ENCODE measurements at places on chromosomes 12 and 14.

- H3K4me1 ChIP-seq = peaks cover 77% of the 10 kb centered on the region
- peaks cover 3% of the 10 kb centered on the region for H3K36me3 ChIP-seq
- DNase-seq = peak; percentile 81
- no peaks in the 10 kb centered on the region for H3K27me3 ChIP-seq
- H3K4me3 ChIP-seq = peak overlapping the region; percentile 68
Observed at GRCh38 chr12:124919521-124920352, 5.3 kb upstream of the UBC start.

DNA sequence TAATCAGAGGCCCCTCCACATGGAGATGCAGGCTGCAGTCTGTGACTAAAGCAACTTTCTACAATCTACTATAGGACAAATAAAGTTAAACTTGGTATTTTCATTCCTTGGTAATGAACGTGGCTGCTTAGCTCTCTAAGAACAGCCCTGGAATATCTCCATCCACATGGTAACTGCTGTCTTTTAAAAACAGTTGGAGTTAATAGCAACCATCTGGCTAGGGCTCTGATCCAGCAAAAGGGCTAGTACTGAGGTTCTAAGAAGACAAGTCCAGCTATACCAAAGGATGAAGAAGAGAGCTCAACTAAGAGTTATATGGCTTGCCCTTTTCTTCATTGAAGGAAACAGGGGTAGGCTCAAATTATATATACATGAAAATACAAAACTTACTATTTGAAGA is 920.1 kb downstream of the FLRT2 start:
- H3K36me3 ChIP-seq = no peaks in the 10 kb centered on the region
- no peak overlapping the region for H3K27ac ChIP-seq
- no peak overlapping the region for H3K4me3 ChIP-seq
- no peaks in the 10 kb centered on the region for H3K4me1 ChIP-seq
- DNase-seq = no peak
- H3K27me3 ChIP-seq = no peaks in the 10 kb centered on the region

- H3K27ac ChIP-seq = no peak overlapping the region
- no peak overlapping the region for H3K4me3 ChIP-seq
- peaks cover 31% of the 10 kb centered on the region for H3K36me3 ChIP-seq
- peaks cover 9% of the 10 kb centered on the region for H3K4me1 ChIP-seq
- no peak for DNase-seq
- no peaks in the 10 kb centered on the region for H3K27me3 ChIP-seq
Observed at GRCh38 chr14:100332071-100332639, 9.0 kb downstream of the SLC25A47 start.

DNA sequence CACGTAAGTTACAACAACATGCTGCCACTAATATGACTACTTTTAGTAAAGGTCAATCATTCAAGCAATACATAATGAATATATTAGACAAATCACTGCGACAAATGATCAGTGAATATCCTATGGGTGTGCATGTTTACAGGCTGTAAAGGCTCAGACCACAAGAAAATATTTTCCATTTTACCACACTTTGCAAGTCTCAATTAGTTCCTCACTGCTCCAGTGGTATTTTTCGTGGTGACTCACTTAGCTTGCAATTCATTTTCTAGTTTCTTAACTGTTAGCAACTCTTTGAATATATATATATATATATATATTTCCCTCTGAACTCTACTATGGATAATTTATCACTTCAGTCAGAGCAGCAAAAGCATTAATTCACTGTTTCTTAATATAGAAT is 96.9 kb downstream of the EML5 start:
- DNase-seq = no peak
- peaks cover 15% of the 10 kb centered on the region for H3K36me3 ChIP-seq
- no peaks in the 10 kb centered on the region for H3K4me1 ChIP-seq
- H3K4me3 ChIP-seq = no peak overlapping the region
- H3K27me3 ChIP-seq = no peaks in the 10 kb centered on the region
- no peak overlapping the region for H3K27ac ChIP-seq

GRCh38 chr14:105143451-105144025 is 25.0 kb downstream of the JAG2 start:
- peaks cover 2% of the 10 kb centered on the region for H3K36me3 ChIP-seq
- no peak overlapping the region for H3K4me3 ChIP-seq
- no peaks in the 10 kb centered on the region for H3K4me1 ChIP-seq
- no peak overlapping the region for H3K27ac ChIP-seq

- H3K27me3 ChIP-seq = peaks cover 6% of the 10 kb centered on the region
- H3K4me1 ChIP-seq = peaks cover 21% of the 10 kb centered on the region
- no peak overlapping the region for H3K4me3 ChIP-seq
- peaks cover 1% of the 10 kb centered on the region for H3K36me3 ChIP-seq
- DNase-seq = no peak
- no peak overlapping the region for H3K27ac ChIP-seq
Observed at GRCh38 chr14:54671537-54671936, 104.6 kb downstream of the SAMD4A start.

DNA sequence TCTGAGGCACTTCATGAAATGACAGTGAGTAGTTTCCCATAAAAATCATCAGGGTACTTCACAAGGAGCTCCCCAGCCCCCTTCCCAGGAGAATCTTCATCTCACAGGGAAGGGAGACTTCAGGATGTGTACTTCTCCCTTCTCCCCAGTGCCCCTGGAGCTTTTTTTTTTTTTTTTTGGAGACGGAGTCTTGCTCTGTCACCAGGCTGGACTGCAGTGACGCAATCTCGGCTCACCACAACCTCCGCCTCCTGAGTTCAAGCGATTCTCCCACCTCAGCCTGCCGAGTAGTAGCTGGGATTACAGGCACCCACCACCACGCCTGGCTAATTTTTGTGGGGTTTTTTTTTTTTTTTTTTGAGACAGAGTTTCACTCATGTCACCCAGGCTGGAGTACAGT is 10.4 kb downstream of the ITPK1 start:
- no peaks in the 10 kb centered on the region for H3K36me3 ChIP-seq
- no peak for DNase-seq

DNA sequence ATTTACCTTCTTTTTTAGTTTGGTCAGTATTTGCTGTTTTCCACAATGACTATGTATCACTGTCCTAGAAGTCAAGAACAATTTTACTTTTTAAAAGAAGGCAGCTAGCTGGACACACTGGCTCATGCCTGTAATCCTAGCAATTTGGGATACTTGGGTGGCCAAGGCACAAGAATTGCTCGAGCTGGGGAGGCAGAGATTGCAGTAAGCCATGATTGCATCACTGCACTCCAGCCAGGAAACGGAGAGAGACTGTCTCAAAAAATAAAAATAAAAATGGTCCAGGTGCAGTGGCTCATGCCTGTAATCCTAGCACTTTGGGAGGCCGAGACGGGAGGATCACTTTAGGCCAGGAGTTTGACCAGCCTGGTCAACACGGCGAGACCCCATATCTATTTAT is 28.3 kb downstream of the MDM1 start:
- no peak overlapping the region for H3K4me3 ChIP-seq
- no peaks in the 10 kb centered on the region for H3K27me3 ChIP-seq
- H3K36me3 ChIP-seq = peaks cover 67% of the 10 kb centered on the region

- H3K27me3 ChIP-seq = no peaks in the 10 kb centered on the region
- H3K27ac ChIP-seq = no peak overlapping the region
- no peaks in the 10 kb centered on the region for H3K36me3 ChIP-seq
- DNase-seq = no peak
Observed at GRCh38 chr12:22738945-22739344, 114.0 kb downstream of the ETNK1 start.

GRCh38 chr14:39474416-39474911 is 42.2 kb upstream of the FBXO33 start:
- no peak for DNase-seq
- H3K4me3 ChIP-seq = no peak overlapping the region
- H3K27ac ChIP-seq = no peak overlapping the region
- peaks cover 8% of the 10 kb centered on the region for H3K36me3 ChIP-seq

- no peak overlapping the region for H3K4me3 ChIP-seq
- DNase-seq = no peak
- no peak overlapping the region for H3K27ac ChIP-seq
- no peaks in the 10 kb centered on the region for H3K36me3 ChIP-seq
Observed at GRCh38 chr14:53748691-53749090, 207.9 kb downstream of the BMP4 start.

GRCh38 chr12:110244372-110244771 is 36.7 kb upstream of the ATP2A2 start:
- H3K4me1 ChIP-seq = no peaks in the 10 kb centered on the region
- DNase-seq = no peak
- no peak overlapping the region for H3K27ac ChIP-seq
- H3K36me3 ChIP-seq = no peaks in the 10 kb centered on the region
- H3K4me3 ChIP-seq = no peak overlapping the region
- no peaks in the 10 kb centered on the region for H3K27me3 ChIP-seq

- no peak for DNase-seq
- peaks cover 8% of the 10 kb centered on the region for H3K27me3 ChIP-seq
- no peaks in the 10 kb centered on the region for H3K36me3 ChIP-seq
- no peak overlapping the region for H3K4me3 ChIP-seq
- no peaks in the 10 kb centered on the region for H3K4me1 ChIP-seq
Observed at GRCh38 chr12:30952015-30952414, 25.5 kb downstream of the TSPAN11 start.

GRCh38 chr14:84446250-84446649 is 1083.7 kb upstream of the FLRT2 start:
- no peaks in the 10 kb centered on the region for H3K36me3 ChIP-seq
- no peak for DNase-seq
- H3K27ac ChIP-seq = no peak overlapping the region
- no peak overlapping the region for H3K4me3 ChIP-seq

DNA sequence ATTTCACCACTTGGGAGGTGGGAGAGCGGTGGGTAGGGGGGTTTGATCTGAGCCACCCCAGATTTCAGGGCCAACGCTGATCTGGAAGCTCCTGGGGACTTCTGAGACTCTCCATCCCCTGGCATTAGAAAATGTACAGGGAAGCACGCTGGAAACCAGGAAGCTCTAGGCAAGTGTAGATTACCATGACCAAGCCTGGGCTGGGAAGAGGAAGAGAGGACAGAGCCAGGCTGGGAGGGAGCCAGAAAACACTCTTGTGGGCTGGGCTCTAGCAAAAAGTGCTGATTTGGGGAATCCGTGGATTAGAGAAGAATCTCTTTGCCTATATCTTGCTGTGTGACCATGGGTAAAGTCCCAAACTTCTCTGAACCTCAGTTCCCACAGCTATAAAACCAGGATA is 236.7 kb downstream of the BCL11B start:
- no peaks in the 10 kb centered on the region for H3K4me1 ChIP-seq
- no peaks in the 10 kb centered on the region for H3K27me3 ChIP-seq
- H3K27ac ChIP-seq = no peak overlapping the region
- no peaks in the 10 kb centered on the region for H3K36me3 ChIP-seq
- DNase-seq = no peak

DNA sequence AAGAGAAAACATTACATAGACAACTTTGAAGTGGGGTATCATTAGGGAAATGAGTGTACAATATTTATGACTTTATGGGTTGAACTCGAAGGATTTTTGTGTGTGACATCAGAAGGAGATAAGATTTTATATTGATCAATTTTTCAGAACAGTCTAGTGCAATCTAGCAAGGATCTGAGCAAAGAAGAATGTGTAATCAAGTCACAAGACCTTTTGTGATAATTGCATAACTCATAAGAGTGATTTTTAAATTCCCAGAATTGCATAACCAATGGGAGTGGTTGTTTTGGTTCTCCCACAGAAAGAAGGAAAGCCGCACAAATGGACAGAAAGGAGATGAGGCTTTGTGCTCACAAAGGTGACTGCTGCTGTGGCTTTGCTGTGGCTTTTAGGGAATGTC is 441.8 kb upstream of the FLRT2 start:
- no peaks in the 10 kb centered on the region for H3K36me3 ChIP-seq
- no peaks in the 10 kb centered on the region for H3K4me1 ChIP-seq
- H3K27ac ChIP-seq = no peak overlapping the region
- no peak for DNase-seq
- no peaks in the 10 kb centered on the region for H3K27me3 ChIP-seq

DNA sequence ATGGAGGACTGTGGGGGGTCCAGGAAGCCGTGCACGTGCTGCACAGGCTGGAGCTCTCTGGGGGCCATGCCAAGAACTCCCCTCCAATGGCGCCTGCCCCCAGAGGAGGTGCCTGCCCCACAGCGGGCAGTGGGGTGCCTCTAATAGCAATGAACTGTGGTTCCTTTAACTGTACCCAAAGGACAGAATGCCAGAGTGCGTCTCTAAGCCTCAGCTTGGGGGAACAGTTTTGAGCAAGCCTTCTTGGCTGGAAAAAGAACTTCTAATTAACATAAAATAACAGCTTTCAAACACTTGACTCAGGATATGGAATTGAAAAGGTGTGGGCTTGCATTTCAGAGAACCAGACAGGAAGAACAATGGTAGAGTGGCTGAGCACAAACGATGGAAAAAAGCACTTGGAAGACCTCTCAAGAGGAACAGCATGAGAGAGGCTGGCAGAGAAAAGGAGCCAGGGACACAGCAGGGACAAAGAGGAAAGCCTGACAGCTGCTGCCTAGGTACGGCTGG is 195.6 kb downstream of the TTC7B start:
- no peaks in the 10 kb centered on the region for H3K4me1 ChIP-seq
- H3K27ac ChIP-seq = no peak overlapping the region
- no peaks in the 10 kb centered on the region for H3K27me3 ChIP-seq
- DNase-seq = no peak

- peaks cover 19% of the 10 kb centered on the region for H3K4me1 ChIP-seq
- no peaks in the 10 kb centered on the region for H3K27me3 ChIP-seq
- peaks cover 9% of the 10 kb centered on the region for H3K36me3 ChIP-seq
- peak overlapping the region; percentile 83 for H3K27ac ChIP-seq
Observed at GRCh38 chr12:65170209-65170881, 962 bp downstream of the LEMD3 start.

DNA sequence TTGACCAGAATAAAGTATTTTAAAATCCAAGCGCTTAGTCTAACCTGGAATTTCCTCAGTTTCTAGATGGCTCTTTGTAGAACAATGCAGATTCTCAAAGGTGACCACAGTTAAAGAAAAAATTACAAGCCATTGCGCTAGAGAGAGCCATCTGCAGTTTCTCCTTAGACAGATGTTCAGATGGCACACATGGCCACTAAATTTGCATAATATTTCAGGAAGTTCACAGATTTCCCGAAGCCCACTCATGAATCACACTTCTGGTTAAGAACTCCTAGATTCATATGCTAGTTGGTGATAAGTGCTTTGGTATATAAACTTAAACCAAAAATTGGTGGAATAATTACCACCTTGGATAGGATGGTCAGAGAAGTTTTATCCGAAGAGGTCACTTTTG is 749 bp downstream of the AKAP3 start:
- H3K36me3 ChIP-seq = peaks cover 2% of the 10 kb centered on the region
- H3K27me3 ChIP-seq = no peaks in the 10 kb centered on the region
- peak overlapping the region; percentile 83 for H3K27ac ChIP-seq
- H3K4me1 ChIP-seq = peaks cover 40% of the 10 kb centered on the region
- no peak for DNase-seq
- H3K4me3 ChIP-seq = peak overlapping the region; percentile 98

DNA sequence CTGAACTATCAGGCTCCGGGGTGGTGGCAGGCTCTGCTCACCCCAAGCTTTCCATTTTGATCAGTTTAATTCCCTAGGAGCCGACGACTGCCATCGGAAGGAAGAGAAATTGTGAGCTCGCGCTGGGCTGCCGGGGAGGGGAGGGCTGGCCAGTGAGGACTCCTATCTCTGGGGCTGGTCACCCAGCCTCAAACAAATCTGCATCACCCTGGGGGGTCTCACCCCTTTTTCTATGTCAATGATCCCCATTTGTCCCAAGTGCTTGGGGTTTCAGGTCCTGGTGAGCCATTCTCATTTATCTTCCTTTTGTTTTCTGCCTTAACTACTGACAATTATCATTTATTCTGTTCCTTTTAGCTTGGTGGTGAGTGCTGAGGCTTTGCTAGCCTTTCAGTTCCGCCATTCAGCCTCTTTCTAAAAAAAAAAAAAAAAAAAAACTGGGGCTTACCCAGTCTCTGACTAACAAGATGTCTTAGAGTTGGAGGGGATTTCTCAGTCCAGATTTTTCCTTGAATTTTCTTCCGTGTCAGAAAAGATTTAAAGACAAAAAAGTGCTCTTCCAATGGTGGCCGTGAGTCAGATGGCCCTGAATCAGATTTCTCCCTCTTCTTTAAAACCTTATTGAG is 22.8 kb upstream of the USP44 start:
- peaks cover 4% of the 10 kb centered on the region for H3K27me3 ChIP-seq
- no peak for DNase-seq
- no peaks in the 10 kb centered on the region for H3K36me3 ChIP-seq
- no peak overlapping the region for H3K27ac ChIP-seq
- no peak overlapping the region for H3K4me3 ChIP-seq

Data from activated naive CD4-positive, alpha-beta T cell treated with anti-CD3 and anti-CD28 coated beads for 36 hours (primary cell).